Femur (tissue), 1 donor: ENCODE measurements at places on chromosomes 12 and 14.

DNA sequence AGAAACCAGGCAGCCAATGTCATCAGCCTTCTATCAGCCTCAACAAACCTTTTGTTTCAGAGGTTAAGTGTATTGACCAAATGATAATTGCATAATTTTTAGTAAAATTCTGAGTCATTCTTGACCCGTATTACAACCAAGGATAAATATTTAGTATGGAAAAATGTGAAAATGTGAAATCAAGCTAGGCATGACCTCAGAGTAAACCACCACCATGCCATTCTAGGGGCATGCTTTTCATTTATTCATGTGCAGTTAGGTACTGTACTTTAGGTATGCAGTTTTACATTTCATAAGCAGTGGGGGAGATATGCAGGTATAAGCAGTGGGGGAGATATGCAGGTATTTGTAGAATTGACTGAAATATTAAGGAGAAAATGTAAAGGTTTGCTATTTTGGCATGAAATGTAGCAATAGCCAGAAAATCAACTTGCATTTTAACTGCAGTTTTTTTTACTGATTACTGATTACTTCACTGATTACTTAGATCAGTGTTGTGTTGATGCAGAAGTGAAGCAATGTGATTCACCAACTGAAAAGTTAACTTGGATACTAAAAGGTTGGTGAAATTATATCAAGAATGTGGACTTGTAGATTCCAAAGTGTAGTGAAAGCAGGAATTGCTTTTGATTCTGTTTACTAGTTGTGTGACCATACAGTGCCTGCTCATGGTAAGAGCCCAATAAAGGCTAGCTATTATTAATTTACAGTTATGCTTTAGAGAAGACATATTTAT lies 184.2 kb downstream of the ESR2 start:
- no peak for DNase-seq

GRCh38 chr12:114955414-114956014 lies 271.5 kb upstream of the TBX3 start:
- no peak for DNase-seq

DNA sequence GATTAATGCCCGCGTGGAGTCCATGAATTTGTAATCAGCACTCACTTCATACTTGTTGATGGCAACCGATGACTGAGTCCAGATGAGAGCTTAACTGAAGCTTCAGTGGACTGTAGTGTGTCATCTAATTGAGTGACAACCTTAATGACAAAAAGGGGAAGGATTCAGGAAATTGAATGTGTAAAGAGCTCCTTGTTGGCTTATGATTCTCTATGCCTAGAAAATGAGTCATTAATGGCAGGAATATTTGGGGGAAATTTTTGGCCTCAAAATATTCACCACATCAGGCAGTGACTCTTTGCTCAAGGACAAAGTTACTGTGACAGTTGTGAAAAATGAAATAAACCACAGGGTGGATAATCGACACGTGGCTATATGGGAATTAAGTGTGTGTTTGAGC lies 55.3 kb upstream of the STON2 start:
- no peak for DNase-seq

DNA sequence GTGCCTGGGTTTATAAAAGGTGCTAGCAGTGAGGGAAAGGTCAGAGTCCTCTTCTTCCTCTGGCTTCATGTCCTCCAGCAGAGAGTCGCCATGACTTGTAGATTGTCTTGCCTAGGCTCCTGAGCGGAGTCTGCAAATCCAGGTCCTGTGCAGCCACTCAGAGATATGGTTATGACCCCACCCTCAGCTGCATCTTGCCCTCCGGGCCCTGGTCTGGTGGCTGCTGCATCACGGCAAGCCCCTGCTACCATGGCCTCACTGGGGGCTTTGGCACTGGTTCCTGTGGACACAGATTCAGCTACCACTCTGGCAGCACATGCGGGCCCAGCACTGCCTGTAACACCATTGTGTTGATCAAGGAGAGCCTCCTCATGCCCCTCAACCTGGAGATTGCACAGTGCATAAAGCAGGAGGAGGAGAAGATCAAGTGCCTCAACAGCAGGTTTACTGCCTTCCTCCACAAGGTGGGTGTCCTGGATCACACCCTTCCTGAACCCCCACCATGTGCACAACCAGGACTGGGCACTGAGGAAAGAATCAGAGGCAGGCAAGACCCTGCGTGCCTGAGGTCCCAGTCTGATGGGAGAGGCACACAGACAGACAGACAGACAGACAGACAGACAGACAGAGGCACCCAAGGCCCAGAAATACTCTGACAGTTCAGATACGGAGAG lies 10.5 kb upstream of the KRT86 start:
- DNase-seq, result no peak

DNA sequence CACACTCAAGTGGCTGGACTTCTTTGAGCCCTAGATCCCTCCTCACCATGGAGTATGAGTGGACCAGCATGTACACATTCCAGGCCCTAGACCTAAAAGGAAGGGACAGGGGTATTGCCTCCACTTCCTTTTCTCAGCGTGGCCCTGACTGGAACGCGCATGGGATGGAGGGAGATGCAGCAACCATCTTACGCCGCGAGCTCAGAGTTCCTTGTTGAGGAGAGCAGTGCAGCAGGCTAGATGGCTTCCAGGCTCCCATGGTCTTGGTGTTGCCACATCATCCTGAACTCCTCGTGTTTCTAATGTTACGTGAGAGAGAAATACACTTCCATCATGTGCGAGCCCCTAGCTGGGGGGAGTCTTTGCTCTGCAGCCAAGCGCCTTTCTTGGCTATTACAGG lies 61.8 kb upstream of the DIO3 start:
- no peak for DNase-seq
